ENCODE measurements at places on chromosomes 7 and 10.

GRCh38 chr7:50216626-50217025, 87.9 kb upstream of the IKZF1 start:
- no peak for DNase-seq
- no peak overlapping the region for H3K27ac ChIP-seq

GRCh38 chr10:34503704-34504103, 311.4 kb downstream of the PARD3 start:
- no peak overlapping the region for H3K4me3 ChIP-seq
- H3K4me1 ChIP-seq: no peaks in the 10 kb centered on the region
- H3K36me3 ChIP-seq: no peaks in the 10 kb centered on the region
- no peaks in the 10 kb centered on the region for H3K27me3 ChIP-seq
- DNase-seq: no peak

GRCh38 chr7:876972-877311, 588 bp downstream of the GET4 start:
- peak overlapping the region; percentile 86 for H3K4me3 ChIP-seq
- peaks cover 22% of the 10 kb centered on the region for H3K36me3 ChIP-seq
- peak overlapping the region; percentile 92 for H3K27ac ChIP-seq
- H3K27me3 ChIP-seq: no peaks in the 10 kb centered on the region
- peaks cover 36% of the 10 kb centered on the region for H3K4me1 ChIP-seq
- peak; percentile 38 for DNase-seq

DNA sequence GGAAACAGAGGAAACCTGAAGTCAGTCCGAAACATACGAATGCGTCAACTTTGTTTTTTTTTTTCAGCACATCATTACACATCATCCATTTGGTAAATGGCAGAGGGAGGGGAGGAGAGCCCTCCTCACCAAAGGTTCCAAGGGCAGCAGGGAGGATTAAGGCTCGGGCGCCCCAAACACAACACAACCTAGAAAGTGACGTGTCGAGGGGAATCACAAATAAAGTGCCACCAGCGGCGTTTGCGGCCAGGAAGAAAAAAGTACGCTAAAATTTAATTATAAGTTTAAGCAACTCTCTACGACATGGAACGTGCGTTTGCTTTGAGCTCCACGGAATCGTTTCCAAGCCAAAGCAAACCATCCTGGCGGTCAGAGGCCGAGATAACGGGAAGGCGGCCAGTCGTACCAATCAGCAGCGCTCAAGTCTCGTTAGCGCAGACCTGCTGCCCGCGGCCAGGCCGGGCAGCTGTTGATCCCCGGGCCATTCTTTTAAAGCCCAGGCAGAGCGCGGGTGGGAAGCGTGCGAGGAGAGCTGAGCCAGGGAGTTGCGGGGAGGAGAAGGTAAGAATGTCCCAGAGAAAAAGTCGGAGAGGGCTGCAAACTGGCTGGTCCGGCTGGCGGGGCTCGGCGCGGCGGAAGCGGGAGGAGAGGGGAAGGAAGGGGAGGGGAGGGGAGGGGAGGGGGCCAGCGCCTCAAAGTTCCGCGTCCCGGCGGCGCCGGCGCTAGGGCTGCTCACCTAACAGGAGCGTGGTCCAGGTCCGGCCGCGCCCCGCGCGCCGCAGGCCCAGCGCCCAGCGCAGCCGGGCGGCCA, 719 bp downstream of the DPY19L1 start:
- no peaks in the 10 kb centered on the region for H3K27me3 ChIP-seq
- H3K36me3 ChIP-seq: no peaks in the 10 kb centered on the region
- peak overlapping the region; percentile 90 for H3K27ac ChIP-seq
- H3K4me1 ChIP-seq: peaks cover 24% of the 10 kb centered on the region
- peak; percentile 37 for DNase-seq
- H3K4me3 ChIP-seq: peak overlapping the region; percentile 91

GRCh38 chr10:52703898-52704297, 68.7 kb downstream of the MBL2 start:
- H3K27me3 ChIP-seq: no peaks in the 10 kb centered on the region
- H3K36me3 ChIP-seq: no peaks in the 10 kb centered on the region
- no peak overlapping the region for H3K4me3 ChIP-seq
- DNase-seq: no peak

- H3K27ac ChIP-seq: no peak overlapping the region
- no peaks in the 10 kb centered on the region for H3K27me3 ChIP-seq
- no peaks in the 10 kb centered on the region for H3K4me1 ChIP-seq
- no peaks in the 10 kb centered on the region for H3K36me3 ChIP-seq
- H3K4me3 ChIP-seq: no peak overlapping the region
These were observed 32.0 kb downstream of the GBX1 start for GRCh38 chr7:151135525-151135845.

DNA sequence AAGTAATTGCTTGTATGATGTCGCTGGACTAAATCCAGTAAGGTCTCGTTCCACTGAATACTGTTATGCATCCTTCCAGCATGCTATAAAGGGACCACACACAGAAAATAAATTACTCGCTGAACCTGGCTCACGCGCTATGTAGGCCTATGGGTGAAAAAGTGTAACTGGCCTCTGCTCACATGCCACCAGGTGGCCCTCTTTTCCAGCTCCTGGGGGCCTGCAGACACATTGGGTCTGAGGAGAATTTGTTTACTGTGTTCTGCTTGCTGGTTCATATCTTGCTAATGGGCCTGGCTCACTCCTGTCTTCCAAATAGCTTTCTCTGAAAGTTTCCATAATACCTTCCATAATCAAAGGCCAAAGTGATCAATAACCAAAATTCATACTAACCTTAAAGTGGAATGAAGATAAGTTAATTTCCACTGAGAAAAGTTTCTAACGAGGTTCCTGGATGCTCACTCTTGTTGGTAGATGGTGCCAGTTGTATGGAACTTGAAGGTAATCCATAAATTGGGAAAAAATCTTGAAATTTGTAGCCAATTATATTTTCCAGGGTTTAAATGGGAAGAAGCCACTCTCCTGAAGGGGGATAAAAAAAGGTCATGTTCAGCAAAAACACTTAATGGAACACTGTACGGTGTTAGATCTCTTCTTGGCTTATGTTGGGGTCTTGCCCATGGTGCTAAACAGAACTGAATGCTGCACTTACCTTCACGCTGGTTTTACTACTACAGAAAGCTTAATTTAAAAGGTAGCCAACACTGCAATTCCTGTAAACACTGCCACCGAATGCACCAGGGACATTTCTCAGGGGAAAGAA, 27.0 kb upstream of the ZPBP start:
- peak; percentile 55 for DNase-seq
- H3K27ac ChIP-seq: no peak overlapping the region
- no peaks in the 10 kb centered on the region for H3K36me3 ChIP-seq
- H3K4me3 ChIP-seq: no peak overlapping the region
- no peaks in the 10 kb centered on the region for H3K4me1 ChIP-seq
- peaks cover 27% of the 10 kb centered on the region for H3K27me3 ChIP-seq

DNA sequence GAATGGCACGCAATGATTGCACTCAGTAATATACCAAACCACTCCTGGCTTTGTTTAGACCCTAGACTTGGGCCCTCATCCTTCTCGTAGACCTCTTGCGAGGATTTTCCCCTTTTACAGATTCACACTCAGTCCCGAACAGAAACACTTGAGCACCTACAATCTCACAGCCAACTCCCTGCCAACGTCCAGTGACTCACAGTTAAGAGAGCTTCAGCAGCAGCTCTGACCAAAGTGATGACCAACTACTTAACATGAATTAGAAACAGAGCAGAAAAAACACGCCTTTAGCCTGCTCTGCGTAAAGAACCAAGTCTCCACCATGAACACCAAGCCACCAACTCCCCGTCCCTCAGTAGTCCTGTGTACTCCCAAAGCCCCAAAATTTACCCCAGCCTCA, 2.2 kb downstream of the DNAJC30 start:
- peak overlapping the region; percentile 96 for H3K4me3 ChIP-seq
- H3K27ac ChIP-seq: no peak overlapping the region
- H3K27me3 ChIP-seq: no peaks in the 10 kb centered on the region
- peaks cover 28% of the 10 kb centered on the region for H3K4me1 ChIP-seq
- H3K36me3 ChIP-seq: peaks cover 13% of the 10 kb centered on the region

GRCh38 chr7:78905436-78905835, 548.0 kb downstream of the MAGI2 start:
- H3K27me3 ChIP-seq: no peaks in the 10 kb centered on the region
- no peak for DNase-seq
- H3K27ac ChIP-seq: no peak overlapping the region
- no peak overlapping the region for H3K4me3 ChIP-seq

DNA sequence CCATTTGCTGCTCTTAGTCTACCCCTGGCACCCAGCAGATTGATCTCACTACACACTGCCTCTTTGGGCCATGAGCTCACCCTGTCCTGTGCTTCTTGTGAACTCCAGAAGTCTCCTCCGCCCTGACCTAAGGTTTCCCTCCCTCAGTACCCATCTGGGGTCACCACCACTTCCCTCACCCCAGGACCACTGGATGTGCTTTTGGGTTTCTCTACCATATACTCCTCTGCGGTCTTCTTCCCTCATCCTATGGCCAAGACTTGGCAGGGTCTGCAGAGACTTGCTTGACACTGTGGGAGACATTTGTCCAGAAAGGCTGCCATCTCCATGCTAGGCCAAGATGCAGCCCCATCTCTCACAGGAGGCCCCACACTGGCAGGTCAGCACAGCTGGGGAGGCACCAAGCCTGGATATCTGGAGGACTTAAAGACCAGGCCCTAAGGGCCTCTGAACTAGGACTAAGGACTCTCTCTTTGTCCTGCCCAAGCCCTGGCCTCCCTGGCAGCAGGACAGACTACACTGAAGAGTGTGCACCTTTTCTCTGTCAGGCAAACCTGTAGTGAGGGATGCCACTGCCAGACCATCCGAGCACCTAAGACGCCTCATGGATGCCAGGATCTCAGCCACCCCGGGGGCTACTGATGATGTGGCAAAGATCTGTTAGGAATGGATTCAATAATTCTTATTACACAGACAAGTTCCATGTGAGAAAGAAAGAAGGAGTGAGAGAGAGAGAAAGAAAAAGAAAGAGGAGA, 134.6 kb downstream of the ZNF467 start:
- H3K27ac ChIP-seq: no peak overlapping the region
- H3K36me3 ChIP-seq: no peaks in the 10 kb centered on the region
- no peak overlapping the region for H3K4me3 ChIP-seq
- no peak for DNase-seq
- H3K27me3 ChIP-seq: peaks cover 10% of the 10 kb centered on the region
- H3K4me1 ChIP-seq: no peaks in the 10 kb centered on the region

DNA sequence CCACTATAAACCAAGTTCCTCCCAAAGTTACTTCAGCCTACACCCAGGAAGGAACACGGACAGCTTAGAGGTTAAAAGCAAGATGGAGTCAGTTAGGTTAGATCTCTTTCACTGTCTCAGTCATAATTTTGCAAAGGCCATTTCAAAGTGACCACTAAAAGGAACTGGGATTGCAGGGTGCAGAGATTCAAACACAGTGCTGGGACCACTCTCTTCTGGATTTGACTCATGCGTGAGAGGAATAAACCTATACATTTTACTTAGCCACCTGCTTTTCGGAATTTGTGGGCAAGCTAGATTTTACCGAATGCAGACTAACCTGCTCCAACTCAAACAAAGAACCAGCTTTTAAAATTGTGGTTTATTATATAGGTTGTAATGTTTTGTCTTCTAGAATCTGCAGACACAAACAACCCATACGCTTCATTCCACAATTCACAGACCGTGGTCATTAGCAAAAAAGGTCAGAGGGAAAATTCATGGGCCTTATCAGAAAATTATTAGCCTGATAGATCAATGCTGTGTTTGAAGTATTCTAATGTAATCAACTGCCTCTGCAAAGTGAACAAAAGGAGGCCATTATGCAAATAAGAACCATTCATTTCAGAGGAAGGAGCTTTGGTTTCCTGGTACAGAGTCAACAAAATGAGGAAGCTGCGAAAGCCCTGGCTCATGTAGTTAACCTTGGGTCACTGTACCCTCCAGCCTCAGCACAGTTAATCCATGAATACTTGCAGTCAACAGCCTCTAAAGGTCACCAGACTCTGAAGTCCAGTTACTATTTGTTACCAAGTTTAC, 342.7 kb upstream of the KLF6 start:
- H3K4me3 ChIP-seq: no peak overlapping the region
- peaks cover 37% of the 10 kb centered on the region for H3K36me3 ChIP-seq
- peak; percentile 23 for DNase-seq
- H3K27me3 ChIP-seq: no peaks in the 10 kb centered on the region
- peaks cover 24% of the 10 kb centered on the region for H3K4me1 ChIP-seq
- H3K27ac ChIP-seq: peak overlapping the region; percentile 71

- no peaks in the 10 kb centered on the region for H3K4me1 ChIP-seq
- H3K27me3 ChIP-seq: no peaks in the 10 kb centered on the region
- no peaks in the 10 kb centered on the region for H3K36me3 ChIP-seq
- no peak for DNase-seq
These were observed 52.6 kb downstream of the ZNF37A start for GRCh38 chr10:38146579-38147333.

DNA sequence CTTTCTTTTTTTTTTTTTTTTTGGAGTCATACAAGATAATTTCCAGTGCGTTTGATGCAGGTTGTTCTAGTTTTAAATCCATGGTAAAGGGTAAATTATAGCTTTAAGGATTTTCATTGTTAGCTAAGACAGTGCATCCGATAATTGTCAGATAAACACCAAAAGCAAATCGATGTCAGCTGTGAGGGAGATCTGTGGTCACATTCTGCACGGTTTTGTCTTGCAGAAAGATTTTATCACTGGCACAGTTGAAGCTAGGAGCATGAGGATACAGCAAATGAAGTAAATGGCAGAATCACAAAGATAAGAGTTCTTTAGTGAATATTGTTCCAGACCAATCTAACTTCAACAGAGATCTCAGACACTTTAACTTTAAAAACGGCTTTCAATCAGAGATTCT, 648.8 kb upstream of the COBL start:
- no peaks in the 10 kb centered on the region for H3K27me3 ChIP-seq

- H3K4me1 ChIP-seq: peaks cover 11% of the 10 kb centered on the region
- DNase-seq: no peak
- peaks cover 45% of the 10 kb centered on the region for H3K36me3 ChIP-seq
- H3K27ac ChIP-seq: no peak overlapping the region
- no peaks in the 10 kb centered on the region for H3K27me3 ChIP-seq
These were observed 86.6 kb downstream of the BTAF1 start for GRCh38 chr10:92010047-92010735.

DNA sequence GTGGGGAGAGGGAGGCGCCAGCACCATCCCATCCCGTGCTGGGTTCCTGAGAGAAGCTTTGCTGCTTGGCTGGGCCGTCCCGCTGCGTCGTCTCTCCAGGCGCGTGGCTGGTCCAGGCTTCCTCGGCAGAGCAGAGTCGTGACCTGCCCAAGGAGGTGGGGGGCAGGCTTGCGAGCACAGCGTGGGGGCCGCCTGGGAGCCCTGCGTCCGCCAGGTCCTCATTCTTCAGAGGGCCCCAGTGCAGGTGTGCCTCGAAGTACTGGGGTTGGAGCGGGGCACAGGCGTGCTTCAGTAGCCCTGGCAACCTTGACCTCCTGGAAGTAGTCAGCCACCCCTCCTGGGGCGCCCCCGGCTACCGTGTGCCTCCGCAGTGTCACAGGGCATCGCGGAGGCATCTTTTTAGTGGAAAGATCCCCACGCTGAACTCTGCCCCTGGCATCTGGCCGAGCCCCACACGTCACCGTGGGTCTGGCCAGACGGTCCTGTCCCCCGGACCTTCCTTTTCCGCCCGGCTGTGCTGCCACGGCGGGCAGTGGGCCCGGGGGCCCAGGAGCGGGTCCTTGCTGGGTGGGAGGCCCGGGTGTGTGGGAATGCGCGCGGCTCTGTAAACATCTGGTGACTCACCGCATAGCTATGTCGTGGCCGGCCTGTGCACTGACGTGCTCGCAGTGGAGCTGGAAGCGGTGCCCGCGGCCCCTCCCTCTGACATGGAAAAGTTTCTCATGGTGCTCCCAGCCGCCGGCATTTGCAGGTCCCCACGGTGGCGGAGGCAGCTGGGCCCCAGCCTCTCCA, 6.4 kb downstream of the MAFK start:
- H3K4me3 ChIP-seq: no peak overlapping the region
- H3K4me1 ChIP-seq: peaks cover 26% of the 10 kb centered on the region
- no peaks in the 10 kb centered on the region for H3K27me3 ChIP-seq
- peaks cover 4% of the 10 kb centered on the region for H3K36me3 ChIP-seq
- no peak overlapping the region for H3K27ac ChIP-seq
- DNase-seq: no peak

All from activated CD4-positive, alpha-beta T cell treated with anti-CD3 and anti-CD28 coated beads, Interleukin-2, amount 10 ng/mL, durations not matched to agents 7 days and 5 days (primary cell).